ENCODE measurements at places on chromosomes 11 and 22.

GRCh38 chr11:109507836-109508561, 86.0 kb downstream of the C11orf87 start:
- no peak for DNase-seq

GRCh38 chr11:67309166-67309565, 5.8 kb downstream of the SSH3 start:
- no peak for DNase-seq

DNA sequence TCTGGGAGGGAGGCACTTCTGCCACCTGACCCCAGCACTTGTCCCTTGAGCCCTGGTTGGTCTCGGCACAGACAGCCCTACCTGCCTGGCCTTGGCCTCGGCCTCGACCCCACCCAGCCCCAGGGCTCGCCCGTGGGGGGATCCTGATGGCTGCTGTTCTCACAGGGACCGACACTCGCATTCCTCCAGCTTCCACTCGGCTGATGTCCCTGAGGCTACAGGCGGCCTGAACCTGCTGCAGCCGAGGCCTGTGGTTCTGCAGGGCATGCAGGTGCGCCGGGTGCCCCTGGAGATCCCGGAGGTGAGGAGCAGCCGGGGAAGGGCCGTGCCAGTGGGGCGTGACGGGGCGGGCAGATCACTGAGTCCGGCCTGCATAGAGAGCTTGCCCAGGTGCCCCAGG, 5.1 kb downstream of the PCNX3 start:
- no peak for DNase-seq

- DNase-seq: no peak
Observed at GRCh38 chr11:68008381-68009337, 1.5 kb upstream of the ALDH3B1 start.

- DNase-seq: no peak
Observed at GRCh38 chr11:895331-896110, 15.1 kb downstream of the CHID1 start.

GRCh38 chr22:19942157-19943081, 801 bp upstream of the TXNRD2 start:
- DNase-seq: no peak

DNA sequence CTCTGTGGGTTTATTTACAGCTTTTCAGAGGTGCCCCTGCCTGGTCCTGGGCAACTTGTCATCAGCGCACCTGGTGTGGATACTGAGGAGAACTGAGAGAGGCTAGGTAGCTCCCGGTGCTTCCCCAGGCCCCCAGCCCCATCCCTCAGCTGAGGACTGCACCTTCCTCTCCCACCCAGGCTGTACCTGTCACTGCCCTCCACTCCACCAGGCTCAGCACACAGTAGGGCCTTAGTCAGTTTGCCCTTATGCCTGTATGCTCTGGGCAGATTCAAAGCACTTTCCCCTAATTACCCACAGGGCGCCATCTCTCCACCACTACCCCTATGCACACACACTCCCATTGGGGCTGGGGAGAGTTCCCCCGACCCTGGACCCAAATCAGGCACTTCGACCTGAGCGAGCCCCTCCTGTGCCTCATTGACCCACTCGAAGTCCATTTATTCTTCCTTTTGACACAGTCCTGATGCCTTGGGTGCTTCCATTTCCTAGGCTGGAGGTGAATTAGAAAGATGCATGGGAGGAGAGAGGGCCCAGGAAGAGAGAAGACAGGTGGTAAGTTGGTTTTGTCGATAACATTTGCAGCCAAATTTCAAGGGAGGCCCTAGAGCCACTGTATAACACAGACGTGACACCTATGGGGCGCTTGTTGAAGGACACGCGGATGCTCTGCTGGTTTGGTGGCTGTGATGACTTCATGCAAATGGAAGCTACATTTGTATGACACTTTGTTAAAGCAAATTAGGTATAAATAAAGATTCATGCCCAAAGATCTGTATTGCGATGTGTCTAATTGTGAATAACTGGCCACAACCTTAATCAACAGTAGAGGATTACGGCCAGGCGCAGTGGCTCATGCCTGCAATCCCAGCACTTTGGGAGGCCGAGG, 13.8 kb upstream of the PICK1 start:
- DNase-seq: no peak

DNA sequence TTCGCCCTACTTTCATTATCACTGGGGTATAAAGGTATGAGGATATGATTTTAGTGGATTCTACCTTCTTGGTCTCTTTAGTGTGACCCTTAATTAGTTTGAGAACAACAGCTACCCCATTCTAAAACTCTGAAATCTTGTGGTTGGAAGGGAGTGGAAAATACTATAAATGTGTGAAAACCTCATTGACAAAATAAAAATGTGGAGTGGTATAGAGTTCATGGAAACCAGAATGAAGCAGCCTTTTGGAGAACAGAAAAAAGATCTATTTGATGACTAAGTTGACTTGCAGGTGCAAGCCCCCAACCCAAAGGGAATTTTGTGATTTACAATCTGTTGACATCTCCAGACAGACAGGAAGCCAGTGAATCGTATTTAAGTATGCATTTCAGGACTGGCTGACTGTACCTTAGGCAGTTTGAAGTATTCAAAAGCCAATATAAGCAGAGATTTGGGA, 75.8 kb downstream of the GAS2 start:
- no peak for DNase-seq

DNA sequence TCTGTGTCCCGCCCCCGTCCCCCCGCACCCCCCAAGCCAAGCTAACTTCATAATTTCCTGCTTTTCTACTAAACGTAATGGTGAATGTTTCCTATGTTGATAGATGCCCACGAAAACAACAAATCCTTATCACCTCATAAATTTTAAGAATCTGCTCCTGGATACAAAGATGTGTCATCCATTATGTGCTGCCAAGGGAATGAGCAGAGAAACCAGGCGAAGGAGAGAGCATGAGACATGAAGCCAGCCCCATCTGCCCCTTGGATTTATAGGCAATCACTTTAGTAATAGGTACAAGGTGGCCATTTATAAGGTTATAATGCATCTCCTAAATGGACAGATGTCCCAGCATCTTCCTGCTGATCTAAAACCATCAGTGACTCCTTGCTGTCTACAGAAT, 30.3 kb downstream of the LAYN start:
- no peak for DNase-seq

- DNase-seq: peak; percentile 84
Observed at GRCh38 chr22:38317995-38318715, 922 bp upstream of the CSNK1E start.

- DNase-seq: no peak
Observed at GRCh38 chr11:78310500-78310909, 107.1 kb downstream of the GAB2 start.

- DNase-seq: no peak
Observed at GRCh38 chr22:37982938-37983859, 1.2 kb downstream of the SOX10 start.

- no peak for DNase-seq
Observed at GRCh38 chr22:23613193-23613972, 18.7 kb downstream of the DRICH1 start.

DNA sequence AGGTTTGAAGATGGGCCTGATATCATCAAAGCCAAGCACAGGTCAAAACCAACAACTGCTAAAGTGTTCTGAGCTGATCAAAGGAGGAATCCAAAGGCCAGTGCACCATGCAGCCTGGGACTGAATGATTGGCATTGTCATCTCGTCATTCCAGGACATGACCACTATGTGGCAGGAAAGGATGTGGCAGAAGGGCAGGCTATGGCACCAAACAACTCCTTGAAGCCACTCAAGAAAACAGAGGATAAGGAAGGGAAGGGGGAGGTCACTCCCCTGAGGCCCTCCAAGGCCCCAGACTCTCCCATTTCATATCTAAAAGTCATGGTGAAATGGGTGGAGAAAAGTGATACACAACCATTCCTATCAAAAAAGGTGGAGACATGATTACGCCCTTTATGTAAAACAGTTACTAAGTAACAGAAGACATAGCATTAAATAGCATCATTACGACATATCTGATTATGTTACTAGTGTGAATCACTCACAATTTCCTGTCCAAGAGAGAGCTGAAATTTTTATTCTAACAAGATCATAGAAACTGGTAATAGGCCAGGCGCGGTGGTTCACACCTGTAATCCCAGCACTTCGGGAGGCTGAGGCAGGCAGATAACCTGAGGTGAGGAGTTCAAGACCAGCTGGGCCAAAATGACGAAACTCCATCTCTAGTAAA, 49.3 kb downstream of the AHNAK start:
- DNase-seq: peak; percentile 96

DNA sequence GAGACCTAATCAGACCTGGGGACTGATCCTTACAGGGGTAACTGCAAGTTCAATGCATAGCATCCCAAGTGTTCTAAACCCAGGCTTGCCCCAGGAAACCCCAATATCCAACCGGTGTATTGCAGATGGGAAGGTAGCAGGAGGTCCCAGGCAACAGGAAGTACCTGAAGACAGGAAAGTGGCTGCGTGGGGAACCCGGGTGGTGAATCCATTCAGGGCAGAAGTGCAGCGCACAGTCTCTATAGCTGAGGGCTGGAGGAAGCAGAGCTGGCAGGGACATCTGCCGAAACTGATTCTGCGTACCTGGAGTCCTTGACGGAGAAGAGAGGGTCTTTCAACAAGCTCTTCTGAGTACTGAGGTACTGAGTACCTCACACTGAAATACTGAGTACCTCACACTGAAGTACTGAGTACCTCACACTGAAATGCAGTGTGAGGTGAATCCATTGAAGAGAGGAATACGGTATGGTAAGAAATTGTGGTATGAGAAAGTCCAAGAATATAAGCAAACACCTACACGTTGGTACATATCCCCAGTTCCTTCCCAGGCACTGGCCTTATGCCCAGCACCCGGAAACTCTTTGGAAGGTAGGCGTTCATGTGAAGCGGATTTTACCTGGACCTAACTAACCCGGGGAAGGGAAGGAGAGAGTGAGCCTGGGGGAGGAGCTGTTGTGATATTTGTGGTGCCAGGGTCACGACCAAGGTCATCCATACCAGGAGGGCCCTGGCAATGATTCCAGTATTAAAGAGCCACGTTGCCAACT, 20.1 kb downstream of the SCN4B start:
- no peak for DNase-seq

DNA sequence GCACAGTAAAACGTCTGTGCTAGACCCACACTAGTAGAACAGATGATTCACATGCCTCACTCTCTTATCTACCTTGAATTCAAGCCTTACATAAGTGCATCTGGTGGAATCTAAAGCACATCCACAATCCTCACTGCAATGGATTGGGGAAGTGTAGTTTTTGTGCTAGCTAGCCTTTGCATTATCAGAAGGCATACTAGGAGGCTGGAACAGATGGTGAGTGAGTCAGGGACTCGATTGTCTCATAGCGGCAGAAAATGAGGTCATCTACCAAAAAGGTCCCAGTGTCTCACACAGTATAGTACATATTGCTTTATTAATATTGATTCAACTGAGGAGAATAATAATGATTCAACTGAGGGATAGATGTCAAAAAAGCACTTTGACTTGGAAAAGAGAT, 9.3 kb downstream of the MSANTD4 start:
- DNase-seq: no peak

- DNase-seq: no peak
Observed at GRCh38 chr11:35419184-35419829, at the start of gene SLC1A2. Gene SLC1A2, minus strand, starts transcription at chr11:35419558. Its CDS starts 592 bp downstream, at chr11:35418966.

DNA sequence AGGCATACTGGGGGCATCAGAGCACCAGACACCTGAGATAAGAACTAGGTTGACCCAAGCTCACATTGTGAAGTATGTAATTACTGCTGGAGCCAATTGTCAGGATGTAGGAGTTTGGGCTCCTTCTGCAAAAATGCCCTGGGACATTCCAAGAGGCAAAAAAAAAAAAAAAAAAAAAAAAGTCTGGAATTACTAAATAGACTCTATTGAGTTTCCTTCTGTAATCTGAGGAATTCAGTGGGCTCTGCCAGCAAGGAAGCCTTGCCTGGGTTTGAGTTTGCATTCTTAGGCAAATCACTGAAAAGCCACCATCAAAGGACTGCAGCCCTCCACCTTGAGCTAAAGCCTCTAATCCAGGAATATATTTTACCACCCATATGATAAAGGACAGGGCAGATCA, 8.0 kb upstream of the CAVIN3 start:
- no peak for DNase-seq

DNA sequence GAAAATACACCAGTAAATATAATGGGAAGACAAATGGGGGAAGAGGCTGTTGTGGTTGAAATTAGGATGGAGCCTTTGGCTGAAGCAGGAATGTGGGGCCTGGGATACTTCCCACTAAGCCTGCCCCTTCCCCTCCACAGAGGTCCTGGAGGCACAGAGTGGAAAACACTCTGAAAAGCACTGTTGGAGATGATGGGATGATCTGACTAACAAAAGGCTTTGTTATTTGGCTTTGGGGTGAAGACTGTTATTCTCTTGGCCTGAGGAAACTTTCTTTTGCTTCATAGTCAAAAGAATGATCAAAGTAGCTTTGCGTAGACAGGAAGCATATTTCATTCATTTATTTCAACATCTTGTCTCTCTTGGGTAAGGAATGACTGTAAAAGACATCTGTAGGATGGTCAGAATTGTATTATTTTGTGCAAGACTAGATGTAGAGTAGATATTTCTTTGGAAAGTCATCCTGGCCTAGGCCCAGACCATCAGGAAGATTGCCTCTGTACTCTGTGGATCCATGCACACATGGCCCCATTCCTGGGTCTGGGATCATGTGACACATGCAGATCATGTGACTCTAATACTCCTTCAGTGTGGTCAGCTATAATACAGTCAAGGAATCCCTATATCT, 111.4 kb downstream of the SPON1 start:
- DNase-seq: no peak
